Esophagus squamous epithelium (tissue), 5 donors: ENCODE measurements at places on chromosomes 5 and 9.

- no peak for DNase-seq
Observed at GRCh38 chr9:374736-375135, 160.1 kb downstream of the DOCK8 start.

GRCh38 chr9:65400886-65401285, 115.9 kb upstream of the FOXD4L5 start:
- DNase-seq = no peak

- DNase-seq = no peak
Observed at GRCh38 chr9:129310666-129311350, 132.7 kb upstream of the IER5L start.

- no peak for DNase-seq
Observed at GRCh38 chr5:146906803-146907202, 28.2 kb upstream of the PPP2R2B start.

DNA sequence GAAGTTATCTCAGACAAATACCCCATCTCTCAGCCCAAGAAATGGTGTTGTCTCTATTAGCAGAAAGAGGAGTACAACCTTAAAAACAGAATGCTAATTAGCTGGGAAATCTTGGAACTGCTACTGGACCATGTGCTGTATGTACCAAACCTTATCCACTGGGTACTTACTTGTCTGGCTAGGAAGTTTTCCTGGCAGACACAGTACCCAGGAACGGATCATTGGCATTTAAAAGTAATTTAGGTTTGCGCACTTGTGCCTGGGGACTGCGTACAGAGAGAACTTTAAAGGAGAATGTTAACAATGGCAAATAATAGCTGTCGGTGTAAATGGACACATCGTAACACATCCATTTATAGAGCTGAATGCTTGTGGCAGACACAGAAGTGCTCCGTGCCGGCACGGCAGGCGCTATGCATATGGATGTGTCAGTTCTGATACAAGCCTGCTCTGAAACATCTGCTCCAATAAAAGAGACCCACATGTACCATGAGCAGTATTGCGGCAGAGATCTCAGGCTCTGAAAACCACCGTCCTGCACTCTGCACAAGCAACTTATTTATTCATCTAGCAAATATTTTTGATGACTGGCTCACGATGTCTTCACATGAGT, 290.6 kb upstream of the PANK3 start:
- DNase-seq = no peak

- no peak for DNase-seq
Observed at GRCh38 chr9:90459321-90459720, 183.3 kb downstream of the DIRAS2 start.

GRCh38 chr9:111030492-111030891, 7.8 kb downstream of the LPAR1 start:
- no peak for DNase-seq

- DNase-seq = no peak
Observed at GRCh38 chr5:2113348-2114131, 230.8 kb upstream of the IRX4 start.

GRCh38 chr5:157285310-157286035, 19.6 kb downstream of the CYFIP2 start:
- DNase-seq = no peak

GRCh38 chr5:133423618-133424282, 188.6 kb downstream of the FSTL4 start:
- DNase-seq = no peak

DNA sequence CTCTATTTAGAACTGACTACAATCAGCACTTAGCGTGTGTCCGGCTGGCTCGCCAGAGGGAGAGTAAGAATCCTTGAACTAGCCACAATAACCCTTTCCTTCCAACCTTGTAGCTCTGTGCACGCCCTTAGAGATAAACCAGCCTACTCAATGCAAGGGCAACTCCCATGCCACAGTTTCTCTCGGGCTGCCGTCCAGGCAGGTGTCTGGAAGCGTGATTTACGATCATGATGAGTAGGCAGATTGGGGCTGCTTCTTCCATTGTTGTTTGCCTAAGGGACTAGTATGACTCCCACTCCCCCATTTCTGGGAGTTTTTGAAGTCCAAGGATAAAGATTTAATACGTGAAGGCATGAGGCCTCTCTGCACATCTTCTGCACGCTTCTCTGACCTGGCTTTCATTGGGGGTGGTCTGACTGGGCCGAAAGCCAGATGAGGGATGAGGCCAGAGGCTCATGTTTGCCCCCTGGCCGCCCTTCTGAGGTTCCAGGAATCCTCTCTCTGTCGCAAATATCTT, 134.0 kb upstream of the MYO10 start:
- no peak for DNase-seq

GRCh38 chr5:133739181-133739780, 126.9 kb upstream of the FSTL4 start:
- DNase-seq = no peak

- DNase-seq = no peak
Observed at GRCh38 chr5:96228408-96228807, 204.6 kb downstream of the PCSK1 start.

- no peak for DNase-seq
Observed at GRCh38 chr5:27639005-27639612, 600.7 kb upstream of the CDH9 start.

DNA sequence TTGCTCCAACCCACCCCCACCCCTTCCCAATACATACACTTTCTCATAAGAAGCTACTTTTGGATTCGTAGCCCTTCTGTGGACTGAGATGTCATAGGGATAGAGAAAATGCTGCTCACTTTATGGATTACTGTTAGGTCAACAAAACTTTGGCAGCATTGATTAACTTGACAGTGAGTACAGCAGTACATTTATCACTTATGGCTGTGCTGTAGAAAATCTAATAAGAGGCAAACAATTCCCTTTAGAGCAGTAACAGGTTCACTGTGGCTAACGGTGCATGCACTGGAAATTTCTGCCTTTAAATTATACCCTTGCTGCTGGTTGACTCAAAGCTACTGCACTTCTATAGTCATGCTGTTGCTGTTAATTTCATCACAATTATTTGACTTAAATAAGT, 59.2 kb downstream of the PPIC start:
- DNase-seq = no peak

DNA sequence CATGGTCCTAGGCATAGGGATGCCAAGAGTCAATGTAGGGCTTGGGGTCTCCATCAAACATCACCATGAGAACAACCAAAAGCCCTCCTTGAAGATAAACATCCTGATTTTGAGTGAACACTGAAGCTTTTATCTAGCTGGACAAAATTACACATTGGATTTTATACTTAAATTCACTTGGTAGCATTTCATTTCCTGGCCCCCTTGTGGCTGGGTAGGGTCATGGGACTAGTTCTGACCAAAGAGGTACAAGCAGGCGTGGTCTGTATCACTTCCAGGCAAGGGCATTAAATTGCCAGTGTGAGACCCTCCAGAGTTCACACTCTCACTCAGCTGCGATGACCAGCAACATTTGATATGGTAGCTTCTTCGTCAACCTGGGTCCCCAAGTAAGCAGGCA, 320.3 kb downstream of the ACTL7B start:
- no peak for DNase-seq

- no peak for DNase-seq
Observed at GRCh38 chr5:74136276-74136825, 504.2 kb downstream of the ENC1 start.

DNA sequence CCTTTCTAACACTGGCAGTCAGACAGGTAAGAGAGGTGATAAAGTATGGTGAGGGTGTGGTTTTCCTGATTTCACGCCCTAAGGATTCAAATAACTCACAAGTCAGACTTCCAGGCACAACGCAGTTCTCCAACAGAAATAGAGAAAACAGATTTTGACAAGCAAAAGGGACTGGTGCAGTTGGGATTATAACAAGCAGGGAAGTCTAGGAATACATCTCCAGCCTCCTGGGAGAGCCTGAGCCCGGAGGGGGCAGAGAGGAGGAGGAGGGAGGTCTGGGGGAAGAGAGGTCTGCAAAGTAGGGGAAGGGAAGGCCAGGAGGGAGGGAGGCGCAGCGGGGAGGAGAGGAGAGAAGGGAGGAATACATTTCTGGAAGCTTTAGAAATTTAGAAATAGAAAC, 1.6 kb downstream of the CMBL start:
- no peak for DNase-seq

GRCh38 chr9:133257465-133257956, 17.5 kb downstream of the ABO start:
- no peak for DNase-seq

DNA sequence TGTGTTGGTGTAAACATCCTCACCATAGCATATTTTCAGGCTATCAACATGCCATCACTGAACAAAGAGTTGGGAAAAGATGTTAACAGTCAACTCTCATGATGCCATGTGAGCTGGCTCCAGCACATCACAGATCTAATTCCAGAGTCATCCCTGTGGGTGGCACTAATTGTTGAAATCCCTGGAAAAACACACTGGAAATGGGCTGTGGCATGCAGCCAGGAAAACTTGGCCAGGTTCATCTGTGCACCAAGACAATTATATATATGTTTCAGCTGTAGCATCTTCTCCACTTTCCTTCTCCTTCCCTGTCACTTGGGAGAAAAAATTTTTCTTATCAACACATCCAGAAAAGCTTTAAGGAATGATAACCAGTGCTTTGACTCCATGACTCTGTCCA, 313.7 kb downstream of the TRIM32 start:
- DNase-seq = no peak

GRCh38 chr5:123517476-123517875, 5.5 kb downstream of the CSNK1G3 start:
- no peak for DNase-seq

DNA sequence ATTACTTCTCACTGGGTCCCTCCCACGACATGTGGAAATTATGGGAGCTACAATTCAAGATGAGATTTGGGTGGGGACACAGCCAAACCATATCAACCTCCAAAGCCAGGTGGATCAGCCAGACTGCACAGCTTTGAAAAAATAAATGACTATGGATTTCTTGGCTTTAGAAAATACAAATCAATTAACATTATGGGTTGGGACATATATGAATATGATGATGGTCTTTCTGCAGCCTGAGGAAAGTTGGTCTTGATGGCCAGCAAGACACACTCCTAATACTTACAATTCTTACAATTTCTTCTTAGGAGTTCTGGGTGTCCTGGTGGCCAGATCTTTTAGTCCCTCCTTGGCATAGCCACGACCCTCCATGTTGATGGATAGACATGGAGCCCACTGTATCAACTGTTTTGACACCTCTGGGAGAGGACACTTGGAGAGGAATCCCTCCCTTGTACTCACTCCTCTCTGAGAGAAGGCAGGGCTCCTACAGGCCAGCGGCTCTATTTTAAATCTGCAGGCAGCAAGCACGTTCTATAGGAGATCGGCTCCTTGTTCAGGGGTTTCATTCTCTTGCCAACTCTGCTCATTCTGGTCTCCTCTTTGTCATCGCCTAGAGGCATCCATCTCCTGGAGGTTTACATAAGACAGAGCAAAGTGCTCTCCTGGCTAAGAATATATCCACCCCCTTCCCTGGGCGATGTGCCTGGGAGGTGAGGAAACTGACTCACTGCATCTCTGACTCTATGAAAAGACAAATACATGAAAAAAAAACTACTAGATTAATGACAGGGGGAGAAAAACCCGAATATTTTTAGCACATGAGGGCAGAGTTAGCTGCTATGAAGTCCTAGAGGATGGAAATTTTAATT, 145.9 kb downstream of the CARTPT start:
- DNase-seq = no peak

DNA sequence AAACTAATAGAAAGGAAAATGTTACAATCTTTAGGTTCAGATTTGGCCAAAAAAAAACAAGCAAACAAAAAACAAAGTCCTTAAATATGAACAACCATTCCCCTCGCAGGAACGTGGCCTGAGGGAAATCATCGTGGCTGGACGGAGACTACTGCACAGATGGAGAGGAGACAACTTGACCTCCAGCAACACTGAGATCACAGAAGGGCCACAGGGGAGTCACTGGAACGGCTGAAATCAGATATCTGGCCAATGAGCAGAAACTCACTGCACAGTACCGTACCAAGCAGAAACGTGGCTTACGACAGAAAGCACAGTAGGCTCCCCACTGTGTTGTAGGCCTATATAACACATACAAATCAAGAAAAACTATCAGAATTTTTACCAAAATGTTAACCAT, 27.7 kb downstream of the CAMSAP1 start:
- DNase-seq = no peak

- DNase-seq = no peak
Observed at GRCh38 chr5:16065831-16066230, 113.8 kb downstream of the MARCHF11 start.

- no peak for DNase-seq
Observed at GRCh38 chr5:142134331-142135010, 25.9 kb downstream of the NDFIP1 start.

GRCh38 chr9:5301544-5301943, 3.0 kb downstream of the RLN2 start:
- no peak for DNase-seq

- no peak for DNase-seq
Observed at GRCh38 chr9:468766-469426, 254.2 kb downstream of the DOCK8 start.

DNA sequence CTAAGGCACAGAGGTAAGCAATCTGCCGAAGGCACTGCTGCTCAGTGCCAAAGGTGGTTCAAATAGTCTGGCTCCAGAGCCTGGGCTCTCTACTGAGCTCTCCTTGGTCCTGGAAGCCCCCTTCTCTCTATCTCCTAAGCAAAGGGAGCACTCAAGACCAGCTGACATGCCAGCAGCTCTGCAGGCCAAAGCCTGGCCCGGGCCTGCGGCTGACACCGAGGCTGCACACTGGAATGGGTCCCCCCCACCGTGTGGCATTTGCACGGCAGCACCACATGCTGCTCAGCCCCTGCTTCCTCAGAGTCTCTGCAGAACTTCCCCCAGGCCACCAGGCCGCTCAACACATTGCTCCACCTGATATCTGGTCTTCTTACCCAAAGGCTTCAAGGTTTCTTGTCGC, 57.8 kb upstream of the GOLPH3 start:
- no peak for DNase-seq

- DNase-seq = no peak
Observed at GRCh38 chr9:112005939-112006338, 109.3 kb downstream of the UGCG start.

DNA sequence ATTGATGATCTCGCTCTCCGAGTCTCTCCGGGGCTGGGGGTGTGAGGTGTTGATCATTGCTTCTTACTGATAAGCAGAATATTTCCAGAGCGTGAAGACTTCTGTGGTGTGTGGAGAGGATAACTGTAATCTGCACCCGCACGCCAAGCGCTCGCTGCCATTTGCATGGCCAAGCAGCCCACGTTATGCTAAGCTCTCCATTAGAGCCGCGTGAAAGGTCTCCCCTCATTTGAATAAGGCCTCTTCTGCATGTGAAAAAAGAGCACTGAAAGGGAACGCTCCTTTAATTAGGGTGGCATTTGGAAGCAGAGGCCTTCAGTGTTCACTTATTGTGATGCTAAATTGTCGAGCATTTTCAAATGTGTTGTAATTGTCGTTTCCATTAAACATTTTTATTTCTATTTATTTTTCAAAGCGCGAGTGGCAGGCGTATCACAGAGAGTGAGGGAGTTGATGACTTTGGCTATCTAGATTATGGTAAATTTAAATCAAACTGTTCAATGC, 163.6 kb upstream of the IRX2 start:
- DNase-seq = no peak
